Stimulated activated CD8-positive, alpha-beta memory T cell treated with anti-CD3 and anti-CD28 coated beads, Interleukin-2, amount 100 ng/mL, for 1 hour (primary cell): ENCODE measurements at places on chromosomes 1 and 21.

GRCh38 chr1:28803051-28803450, 8.9 kb upstream of the OPRD1 start:
- DNase-seq: no peak

DNA sequence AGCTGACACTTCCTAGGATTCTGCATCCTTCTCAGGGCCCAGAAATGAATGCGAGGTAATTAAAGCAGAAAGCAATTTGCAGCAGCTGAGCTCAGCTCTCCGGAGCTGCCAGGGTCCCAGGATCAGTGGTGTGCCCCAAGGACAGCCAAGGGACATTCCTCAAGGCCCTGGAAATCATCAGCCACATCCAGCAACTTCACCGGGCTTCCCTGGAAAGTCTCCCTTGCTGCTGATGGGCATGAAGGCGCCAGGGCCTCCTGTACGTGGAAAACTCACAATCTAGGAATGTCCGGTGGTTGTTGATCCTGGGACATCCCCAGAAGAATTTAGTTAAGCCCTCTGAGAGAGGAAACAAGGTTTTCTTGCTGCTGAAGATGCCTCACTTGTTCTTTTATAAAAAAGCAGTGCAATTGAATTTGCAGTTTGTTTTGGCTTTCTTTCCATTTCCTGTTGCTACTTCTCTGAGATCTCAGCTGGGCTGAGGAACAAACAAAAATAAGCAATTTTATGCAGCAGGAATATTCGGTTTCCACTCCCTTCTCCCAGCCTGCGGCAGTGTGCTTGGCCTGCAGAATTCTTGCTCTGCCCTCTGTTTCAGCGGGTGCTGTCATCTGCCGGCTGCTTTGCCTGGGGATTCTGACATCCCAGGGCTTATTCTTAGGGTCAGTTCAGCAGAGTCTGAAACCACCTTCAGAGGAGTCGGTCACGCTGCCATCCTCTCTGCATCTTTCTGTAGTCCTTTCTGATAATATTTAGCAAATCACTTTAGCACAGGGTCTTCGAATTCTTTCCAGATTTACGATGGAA, 85.9 kb downstream of the TCP10L start:
- DNase-seq: no peak

DNA sequence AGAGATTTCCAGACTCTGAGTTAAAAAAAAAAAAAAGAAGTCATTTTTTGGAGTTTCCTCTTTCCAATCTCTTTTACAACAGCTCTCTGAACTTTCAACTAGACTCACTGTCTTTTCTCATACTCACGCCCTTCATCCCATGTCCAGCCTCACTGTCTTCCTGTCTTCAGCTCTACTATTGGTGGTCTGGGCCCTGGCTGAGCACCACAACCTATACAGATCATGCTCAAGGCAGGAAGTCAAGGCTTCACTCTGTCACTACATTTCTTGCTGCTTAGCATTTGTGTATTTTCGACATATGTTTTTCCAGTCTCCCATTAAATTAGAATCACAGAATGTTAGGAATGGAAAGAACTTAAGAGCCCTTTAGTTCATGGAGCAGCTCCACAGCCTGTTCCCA, 106.4 kb upstream of the PPP2R5A start:
- DNase-seq: no peak

- no peak for DNase-seq
Measured at GRCh38 chr1:43799656-43800635, 92.6 kb downstream of the ST3GAL3 start.
